ENCODE measurements at places on chromosomes 3 and 15. TPM values are rescaled to one million over a fixed set of nuclear protein-coding genes. Genes with fewer than 3 reads are reported as not detected.

GRCh38 chr15:96747291-96747690 lies 416.8 kb downstream of the NR2F2 start:
- H3K36me3 ChIP-seq = no peaks in the 10 kb centered on the region
- no peak overlapping the region for H3K4me3 ChIP-seq
- H3K27me3 ChIP-seq = peaks cover 2% of the 10 kb centered on the region
- H3K4me1 ChIP-seq = no peaks in the 10 kb centered on the region
- DNase-seq = no peak

The HSPBAP1 gene
- 18.6 TPM for total RNA-seq

DNA sequence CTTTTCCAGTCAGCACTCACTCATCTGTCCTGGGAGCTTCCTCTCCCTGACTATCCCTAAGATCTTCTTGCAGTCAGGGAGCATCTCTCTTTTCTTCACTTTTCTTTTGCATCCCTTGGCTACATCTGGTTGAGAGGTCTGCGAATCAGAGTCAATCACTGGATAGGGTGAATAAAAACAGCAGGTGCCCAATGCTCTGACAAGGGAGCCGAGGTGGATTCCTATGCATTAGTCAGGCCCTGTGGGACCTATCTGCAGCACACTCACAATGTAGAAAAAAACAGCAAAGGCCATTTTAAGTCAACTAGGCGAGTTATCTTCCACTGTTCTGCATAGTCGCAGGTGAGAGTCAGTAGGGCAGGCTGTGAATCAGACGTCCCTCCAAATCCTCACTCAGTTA lies 35.5 kb downstream of the DZIP1L start:
- no peak overlapping the region for H3K27ac ChIP-seq
- DNase-seq = no peak
- no peak overlapping the region for H3K4me3 ChIP-seq

The THPO gene
- 1.3 TPM for total RNA-seq

The PP2D1 gene
- not detected for total RNA-seq

DNA sequence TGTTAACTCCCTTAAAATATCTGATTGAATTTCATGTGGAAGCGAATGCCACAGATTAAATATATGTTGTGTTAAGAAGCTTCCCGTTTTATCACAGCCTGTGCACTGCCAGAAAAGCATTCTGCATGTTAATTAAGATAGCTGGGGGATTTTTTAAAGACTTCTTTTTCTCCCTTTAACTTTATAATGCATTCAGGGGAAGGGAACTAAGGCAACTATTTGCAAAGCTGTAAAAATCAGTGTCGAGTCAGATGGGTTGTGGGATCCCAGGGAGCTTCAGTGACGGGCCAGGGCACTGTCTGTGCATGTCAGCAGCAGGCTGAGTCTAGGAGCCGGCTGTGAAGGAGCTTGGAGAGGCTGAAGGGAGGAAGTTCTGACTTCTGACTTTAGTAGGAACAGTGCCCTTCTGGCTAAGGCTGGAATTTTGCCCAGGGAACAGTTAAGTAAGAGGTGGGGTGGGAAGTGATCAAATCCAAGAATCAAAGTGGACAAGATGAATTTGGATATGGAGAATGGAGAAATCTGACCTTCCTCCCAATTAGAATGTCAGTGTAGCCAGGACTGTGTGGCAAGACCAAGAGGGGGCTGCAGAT lies 77.7 kb downstream of the ABHD5 start:
- H3K36me3 ChIP-seq = no peaks in the 10 kb centered on the region
- no peak for DNase-seq
- H3K27me3 ChIP-seq = no peaks in the 10 kb centered on the region
- H3K4me3 ChIP-seq = no peak overlapping the region

- H3K4me1 ChIP-seq = no peaks in the 10 kb centered on the region
- DNase-seq = no peak
- no peak overlapping the region for H3K4me3 ChIP-seq
- no peak overlapping the region for H3K27ac ChIP-seq
Observed at GRCh38 chr3:114308377-114308776, 14.5 kb downstream of the TIGIT start.

- no peaks in the 10 kb centered on the region for H3K27me3 ChIP-seq
- H3K36me3 ChIP-seq = no peaks in the 10 kb centered on the region
- no peak overlapping the region for H3K27ac ChIP-seq
- H3K4me3 ChIP-seq = no peak overlapping the region
Observed at GRCh38 chr15:42191610-42192346, 16.3 kb downstream of the VPS39 start.

The DNAH12 gene
- 0.32 TPM for total RNA-seq

- H3K27me3 ChIP-seq = no peaks in the 10 kb centered on the region
- H3K27ac ChIP-seq = no peak overlapping the region
- no peak for DNase-seq
- no peak overlapping the region for H3K4me3 ChIP-seq
- H3K36me3 ChIP-seq = no peaks in the 10 kb centered on the region
- no peaks in the 10 kb centered on the region for H3K4me1 ChIP-seq
Observed at GRCh38 chr15:28021281-28022039, 77.7 kb downstream of the OCA2 start.

- no peaks in the 10 kb centered on the region for H3K4me1 ChIP-seq
- no peak for DNase-seq
Observed at GRCh38 chr3:181660337-181660736, 51.4 kb upstream of the SOX2 start.

DNA sequence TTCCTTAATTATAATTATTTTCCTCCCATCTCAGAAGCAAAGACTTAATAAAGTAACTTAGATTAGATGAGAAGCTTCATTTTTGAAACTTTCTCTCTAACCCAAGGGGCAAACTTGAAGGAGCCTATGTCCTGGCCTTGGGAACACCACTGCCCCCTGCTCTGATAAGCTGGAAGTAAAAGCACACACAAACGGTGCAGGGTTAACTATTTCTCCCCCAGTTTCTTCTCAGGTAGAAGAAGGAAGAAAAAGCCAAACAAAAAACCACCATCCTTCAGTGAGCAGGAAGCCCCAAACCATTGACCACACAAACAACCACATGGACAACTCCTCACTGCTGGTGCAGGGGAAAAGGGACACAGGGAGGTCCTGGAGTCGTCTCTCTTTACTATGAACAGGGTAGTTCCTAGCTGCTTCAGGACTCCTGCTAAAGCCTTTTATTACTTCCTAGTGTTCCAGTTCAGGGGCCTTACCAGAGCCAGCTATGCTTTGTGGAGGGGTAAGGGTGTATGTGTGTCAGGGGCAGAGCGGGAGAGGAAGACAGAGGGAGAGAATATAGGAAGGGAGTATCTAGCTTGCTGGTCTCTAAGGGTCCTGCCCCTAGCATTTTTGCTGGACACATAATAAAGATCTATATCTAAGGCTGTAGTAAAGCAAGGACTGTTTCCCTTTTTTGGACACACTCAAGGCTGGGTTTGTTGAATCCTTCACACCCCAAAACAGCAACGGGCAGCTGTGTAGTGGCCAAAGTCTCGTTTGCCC lies 94.0 kb upstream of the UMPS start:
- H3K4me3 ChIP-seq = no peak overlapping the region
- DNase-seq = no peak
- H3K27ac ChIP-seq = no peak overlapping the region
- no peaks in the 10 kb centered on the region for H3K36me3 ChIP-seq
- H3K27me3 ChIP-seq = no peaks in the 10 kb centered on the region
- H3K4me1 ChIP-seq = no peaks in the 10 kb centered on the region

GRCh38 chr15:43091859-43092258 lies 14.0 kb downstream of the UBR1 start:
- no peaks in the 10 kb centered on the region for H3K27me3 ChIP-seq
- H3K4me1 ChIP-seq = no peaks in the 10 kb centered on the region
- H3K27ac ChIP-seq = no peak overlapping the region
- H3K4me3 ChIP-seq = no peak overlapping the region
- H3K36me3 ChIP-seq = no peaks in the 10 kb centered on the region
- DNase-seq = no peak

GRCh38 chr3:122668930-122669730 lies 11.5 kb upstream of the PARP14 start:
- no peak for DNase-seq
- H3K4me1 ChIP-seq = no peaks in the 10 kb centered on the region
- H3K27me3 ChIP-seq = no peaks in the 10 kb centered on the region
- H3K4me3 ChIP-seq = no peak overlapping the region
- no peak overlapping the region for H3K27ac ChIP-seq
- no peaks in the 10 kb centered on the region for H3K36me3 ChIP-seq

The ISLR gene
- 71.8 TPM for total RNA-seq

The TMEM266 gene
- 0.32 TPM for total RNA-seq

The CCR8 gene
- not detected for total RNA-seq

GRCh38 chr3:32660634-32661033 lies 24.4 kb upstream of the CNOT10 start:
- H3K27me3 ChIP-seq = no peaks in the 10 kb centered on the region
- no peaks in the 10 kb centered on the region for H3K4me1 ChIP-seq
- no peak overlapping the region for H3K27ac ChIP-seq
- H3K36me3 ChIP-seq = no peaks in the 10 kb centered on the region
- DNase-seq = no peak

All from breast epithelium (tissue), 4 donors.